ENCODE measurements at places on chromosomes 1 and 21.

DNA sequence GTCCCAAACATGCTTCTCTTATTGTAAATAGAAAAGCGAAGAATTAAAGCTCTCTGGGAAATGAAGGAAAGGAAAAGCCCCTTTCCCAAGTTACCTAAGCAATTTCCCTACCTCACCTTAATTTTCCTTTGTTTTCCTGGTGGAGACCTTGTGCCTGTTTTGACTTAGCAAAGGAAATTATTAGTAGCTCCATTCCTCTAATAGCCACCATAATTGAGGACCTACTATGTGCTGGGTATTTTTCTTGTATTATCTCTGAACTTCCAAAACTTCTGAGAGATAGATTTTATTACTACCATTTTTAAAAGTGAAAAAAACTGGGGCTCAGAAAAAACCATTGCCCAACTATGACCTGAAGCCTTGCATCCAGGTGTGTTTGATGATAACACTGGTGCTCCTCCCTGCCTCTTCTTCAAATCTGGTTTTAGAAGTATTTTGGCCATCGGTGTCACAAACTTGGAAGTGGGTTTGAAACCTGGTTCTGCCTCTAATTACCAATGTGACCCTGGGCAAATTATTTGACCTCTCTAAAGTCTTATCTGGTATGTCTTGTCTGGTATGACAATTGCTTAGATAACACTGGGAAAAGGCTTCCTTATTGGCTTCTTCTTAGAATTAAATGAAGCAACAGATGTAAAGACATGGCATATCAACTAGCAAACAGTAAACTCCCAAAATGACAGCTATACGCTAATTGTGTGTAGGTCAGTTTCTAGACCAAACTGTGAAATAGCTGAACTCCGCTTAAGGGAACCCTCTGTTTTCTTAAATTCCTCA lies 39.5 kb downstream of the BCL9 start:
- DNase-seq: no peak

DNA sequence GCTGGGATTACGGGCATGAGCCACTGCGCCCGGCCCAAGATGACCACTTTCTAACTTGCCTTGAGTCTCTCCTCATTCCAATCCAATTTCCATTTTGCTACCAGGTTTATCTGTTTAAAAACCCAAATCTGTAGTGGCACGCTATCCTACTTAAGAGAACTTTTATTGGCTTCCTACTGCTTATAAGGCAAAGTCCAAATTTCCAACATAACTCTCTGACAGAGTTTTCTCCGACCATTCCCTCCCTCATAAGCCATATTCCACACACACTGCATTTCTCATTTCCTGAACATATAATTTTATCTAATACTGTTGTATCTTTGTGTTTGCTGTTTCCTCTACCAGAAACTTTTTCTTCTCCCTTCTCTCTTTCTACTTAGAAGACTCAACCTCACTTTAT lies 15.3 kb downstream of the SF3A3 start:
- DNase-seq: no peak

DNA sequence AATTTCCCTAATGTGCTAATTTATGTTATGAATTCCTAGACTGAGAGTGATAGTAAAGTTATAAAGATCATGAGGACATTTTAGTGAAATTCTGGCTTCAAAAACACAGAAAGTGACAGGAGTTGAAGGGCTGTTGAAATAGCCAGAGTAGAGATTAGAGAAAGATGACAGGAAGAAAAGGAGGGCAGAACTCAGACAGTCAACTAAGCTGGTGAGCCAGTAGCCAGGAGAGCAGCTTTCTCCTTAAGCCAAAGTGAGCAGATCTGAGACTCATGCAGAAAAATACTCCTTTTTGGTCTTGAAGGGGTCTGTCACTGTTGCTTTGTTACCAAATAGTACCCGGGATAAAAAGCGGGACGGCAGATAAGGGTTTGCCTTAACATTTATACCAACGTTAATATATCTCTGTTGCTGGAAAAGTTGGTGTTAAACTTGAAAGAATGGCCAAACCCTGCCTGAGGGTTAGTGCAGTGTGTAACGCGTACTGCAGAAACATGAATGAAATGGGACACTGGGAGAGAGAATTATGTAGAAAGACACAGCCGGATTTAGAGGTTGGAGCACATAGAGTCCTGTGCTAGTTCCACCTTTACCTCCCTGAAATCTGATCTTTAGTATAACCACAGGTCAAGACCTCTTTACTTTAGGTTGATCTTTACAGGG lies 12.8 kb downstream of the AHCYL1 start:
- DNase-seq: no peak

GRCh38 chr1:70760154-70760553 lies 287.5 kb downstream of the PTGER3 start:
- no peak for DNase-seq

- no peak for DNase-seq
Measured at GRCh38 chr1:51491166-51491981, 27.7 kb downstream of the EPS15 start.

GRCh38 chr1:215256936-215257679 lies 174.6 kb downstream of the KCNK2 start:
- no peak for DNase-seq

Data from urinary bladder (tissue), 4 donors.